H1 (cell line): ENCODE measurements at places on chromosomes 11 and 22.
A peak's percentile ranks its signal among the peaks of the same experiment; 100 is the strongest.

GRCh38 chr11:19921976-19922688, 209.5 kb downstream of the NAV2 start:
- no peak for DNase-seq

GRCh38 chr11:73141309-73142127, 600 bp downstream of the FCHSD2 start:
- DNase-seq: peak; percentile 84

- DNase-seq: no peak
Measured at GRCh38 chr11:1099519-1100355, 25.1 kb downstream of the MUC2 start.

DNA sequence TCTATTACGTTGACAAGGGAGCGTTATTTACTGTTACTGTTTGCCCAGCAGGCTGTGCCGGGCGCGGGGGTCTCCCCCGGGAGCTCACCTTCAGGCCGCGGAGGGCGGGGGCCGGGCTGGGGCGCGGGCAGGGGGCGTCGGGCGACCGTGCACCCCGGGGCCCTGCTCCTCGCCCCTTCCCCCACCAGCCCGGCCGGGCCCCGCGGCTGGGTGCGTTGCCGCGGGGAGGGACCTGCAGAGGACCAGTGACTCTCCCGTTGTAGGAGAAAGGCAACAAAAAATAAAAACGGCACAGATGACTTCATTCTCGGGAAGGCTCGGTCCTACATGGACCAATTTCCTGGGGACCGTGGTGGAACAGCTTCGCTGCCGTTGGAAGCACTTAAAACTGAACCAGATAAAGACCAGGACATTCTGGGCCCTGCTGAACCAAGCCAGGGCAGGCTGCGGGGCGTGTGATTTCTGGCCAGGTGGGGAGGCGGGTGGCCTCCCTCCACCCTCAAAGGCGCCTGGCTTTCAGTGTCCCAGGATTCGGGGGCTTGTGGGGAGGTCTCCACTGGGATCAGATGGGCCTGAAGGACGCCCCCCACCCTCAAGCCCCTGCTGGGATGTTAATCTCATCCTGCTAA, 57.4 kb downstream of the IGLL1 start:
- DNase-seq: no peak

DNA sequence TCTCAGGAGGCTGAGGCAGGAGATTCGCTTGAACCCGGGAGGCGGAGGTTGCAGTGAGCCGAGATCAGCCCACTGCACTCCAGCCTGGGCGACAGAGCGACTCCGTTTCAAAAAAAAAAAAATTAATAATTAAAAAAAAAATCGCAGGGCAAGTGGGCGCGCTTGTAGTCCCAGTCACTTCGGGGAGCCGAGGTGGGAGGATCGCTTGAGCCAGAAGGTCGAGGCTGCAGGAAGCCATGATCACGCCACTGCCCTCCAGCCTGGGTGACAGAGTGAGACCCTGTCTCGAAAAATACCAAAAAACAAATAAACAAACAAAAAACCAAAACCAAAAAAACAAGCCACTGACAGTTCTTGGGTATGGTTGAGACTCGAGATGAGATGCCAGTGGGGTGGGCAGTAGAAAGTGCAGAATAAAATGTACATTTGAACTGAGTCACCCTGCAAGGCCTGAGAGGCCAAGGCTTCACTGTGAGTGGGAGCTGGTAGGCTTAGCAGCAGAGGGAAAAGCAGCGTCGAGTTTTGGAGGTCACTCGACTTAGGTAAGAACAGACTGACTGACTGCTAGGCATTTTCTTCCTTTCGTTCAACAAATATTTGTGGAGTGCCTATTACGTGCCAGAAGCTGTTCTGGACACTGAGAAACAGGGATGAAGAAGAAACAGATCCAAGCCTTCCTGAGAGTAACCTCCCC, 635 bp upstream of the LDHA start:
- DNase-seq: no peak

GRCh38 chr22:43402128-43402527, 9.7 kb upstream of the MPPED1 start:
- DNase-seq: no peak

- peak; percentile 57 for DNase-seq
Measured at GRCh38 chr11:118098996-118099837, 12.5 kb upstream of the SMIM35 start.

GRCh38 chr22:19603767-19604166, 79.6 kb upstream of the CLDN5 start:
- no peak for DNase-seq

DNA sequence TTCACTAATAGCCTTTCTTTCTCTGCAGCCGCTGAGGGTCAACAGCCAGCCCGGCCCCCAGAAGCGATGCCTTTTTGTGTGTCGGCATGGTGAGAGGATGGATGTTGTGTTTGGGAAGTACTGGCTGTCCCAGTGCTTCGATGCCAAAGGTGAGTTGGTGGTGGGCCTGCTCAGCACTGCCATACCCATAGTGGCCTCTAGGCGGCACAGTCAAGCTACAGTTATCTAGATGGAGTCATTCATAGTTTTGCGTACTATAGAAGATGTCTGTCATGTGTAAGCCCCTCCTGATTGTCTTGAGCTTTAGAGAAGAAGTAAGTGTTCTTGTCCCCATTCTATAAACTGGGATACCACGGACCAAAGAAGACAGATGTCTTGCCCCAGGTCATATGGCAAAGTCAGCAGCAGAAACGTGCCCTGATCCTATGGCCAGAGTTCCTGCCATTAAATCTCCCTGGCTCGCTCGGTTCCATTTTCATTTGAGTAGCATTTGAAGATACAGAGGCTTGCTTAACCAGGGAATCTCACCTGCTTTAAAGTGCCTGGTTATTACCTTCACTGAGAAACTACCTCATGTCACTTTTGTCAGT, 42.1 kb upstream of the CRTAM start:
- DNase-seq: peak; percentile 92

DNA sequence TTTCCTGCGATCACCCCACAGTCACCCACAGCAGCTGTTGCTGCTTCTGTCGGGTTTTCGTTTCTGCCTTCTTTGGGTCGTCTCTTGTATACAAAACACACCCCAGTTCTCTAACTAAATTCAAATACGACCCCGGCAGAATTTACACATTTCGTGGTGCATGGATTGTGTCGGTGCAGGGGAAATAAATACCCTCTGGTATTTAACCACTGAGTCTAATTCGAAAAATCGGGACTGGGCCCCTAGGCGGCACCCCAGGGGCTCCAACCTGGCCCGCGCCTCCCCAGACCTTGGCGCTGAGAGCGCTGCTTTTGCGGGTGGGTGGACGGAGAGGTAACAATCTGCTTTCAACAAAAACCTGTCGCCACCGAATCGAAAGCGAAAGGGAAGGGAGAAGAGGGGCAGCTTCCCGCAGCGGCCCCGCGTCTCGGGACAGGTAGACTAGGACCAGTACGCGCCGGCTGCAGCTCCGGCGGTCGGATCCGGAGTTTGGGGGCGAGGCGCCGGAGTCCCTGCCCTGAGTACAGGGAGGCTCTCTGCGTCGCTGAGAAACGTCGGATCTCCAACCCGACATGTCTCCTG, 4.4 kb downstream of the ALX4 start:
- no peak for DNase-seq

- no peak for DNase-seq
Measured at GRCh38 chr11:9862981-9863380, 199.1 kb downstream of the SWAP70 start.

GRCh38 chr22:50282361-50283155, 12.4 kb upstream of the MAPK11 start:
- no peak for DNase-seq

DNA sequence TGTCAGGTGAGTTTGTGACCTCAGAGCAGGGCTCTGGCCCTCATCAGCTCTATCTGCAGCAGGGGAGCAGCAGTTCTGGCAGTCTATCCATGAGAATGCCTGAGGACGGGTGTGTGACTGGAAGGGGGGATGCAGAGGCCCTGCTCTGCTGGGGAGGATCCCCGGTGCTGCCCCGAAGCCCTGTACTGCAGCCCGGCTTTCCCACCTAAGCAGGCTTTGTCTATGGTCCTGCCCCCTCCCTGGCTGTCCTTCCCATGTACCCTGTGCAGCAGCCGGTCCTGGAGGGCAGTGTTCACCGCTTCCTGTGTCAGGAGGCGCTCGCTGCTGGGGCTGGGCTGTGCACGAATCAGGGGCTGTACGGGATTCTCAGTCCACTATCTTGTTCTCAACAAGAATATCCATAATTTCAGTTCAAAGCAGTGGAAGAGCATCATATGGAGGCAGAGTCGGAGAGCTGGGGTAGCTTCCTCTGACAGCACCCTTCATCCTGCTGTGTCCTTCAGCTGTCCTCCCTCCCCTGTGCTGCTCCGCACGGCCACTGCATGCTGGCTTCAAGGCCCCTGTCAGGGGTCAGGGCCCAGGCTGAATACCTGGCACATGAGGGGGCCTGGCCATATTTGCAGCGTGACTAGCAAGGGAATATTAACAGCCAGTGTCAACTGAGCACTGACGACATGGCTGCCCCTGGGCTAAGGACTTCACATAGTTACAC, 125.2 kb downstream of the CTTN start:
- DNase-seq: peak; percentile 49

- DNase-seq: no peak
Measured at GRCh38 chr11:22668005-22668796, 1.8 kb downstream of the GAS2 start.

- DNase-seq: no peak
Measured at GRCh38 chr11:106288822-106289387, 211.4 kb downstream of the AASDHPPT start.

DNA sequence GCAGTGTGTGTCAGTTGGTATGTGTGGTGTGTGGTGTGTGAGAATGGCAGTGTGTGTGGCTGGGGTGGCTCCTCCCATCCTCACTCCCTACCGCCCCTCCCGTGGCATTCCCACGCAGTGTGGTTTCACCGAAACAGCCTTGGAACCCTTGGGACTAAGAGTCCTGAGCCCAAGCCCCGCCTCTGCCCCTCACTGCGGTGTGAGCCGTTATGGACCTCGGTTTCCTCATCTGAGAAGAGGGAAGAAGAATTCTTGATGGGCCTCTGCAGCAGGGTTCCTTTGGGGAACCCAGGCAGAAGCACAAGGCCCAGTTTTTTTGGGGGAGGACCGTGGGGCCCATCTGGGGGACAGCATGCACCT, 7.2 kb downstream of the UPK3A start:
- no peak for DNase-seq

DNA sequence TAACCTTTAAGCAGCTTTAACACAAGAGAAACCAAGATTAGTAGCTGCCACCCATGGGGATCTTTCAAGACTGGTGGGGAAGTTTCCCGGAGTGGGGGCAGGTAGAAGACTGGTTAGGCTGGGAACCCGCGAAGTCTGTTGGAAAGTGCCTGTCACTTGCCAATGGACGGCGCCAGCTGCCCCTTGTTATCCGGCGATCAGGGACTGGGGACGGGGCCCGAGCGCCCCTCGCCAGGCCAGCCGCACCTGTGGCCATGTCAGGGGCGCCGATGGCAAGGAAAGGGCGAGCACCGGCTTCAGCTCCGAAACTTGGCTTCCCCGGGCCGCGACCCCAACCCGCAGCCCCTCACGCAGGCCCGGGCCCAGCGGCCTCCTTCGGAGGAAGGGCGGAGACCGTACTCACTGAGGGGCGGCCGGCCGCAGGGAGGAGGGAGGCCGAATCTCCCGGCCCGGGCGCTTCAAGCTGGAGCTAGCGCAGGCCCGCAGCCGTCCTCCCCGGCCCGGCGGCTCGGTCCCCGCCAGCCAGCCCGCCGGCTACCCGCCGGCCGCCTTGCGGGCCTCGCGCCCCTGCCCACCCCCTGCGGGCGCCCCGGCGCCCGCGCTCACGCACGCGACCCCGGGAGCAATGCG, 539 bp downstream of the EIF4ENIF1 start:
- DNase-seq: no peak

DNA sequence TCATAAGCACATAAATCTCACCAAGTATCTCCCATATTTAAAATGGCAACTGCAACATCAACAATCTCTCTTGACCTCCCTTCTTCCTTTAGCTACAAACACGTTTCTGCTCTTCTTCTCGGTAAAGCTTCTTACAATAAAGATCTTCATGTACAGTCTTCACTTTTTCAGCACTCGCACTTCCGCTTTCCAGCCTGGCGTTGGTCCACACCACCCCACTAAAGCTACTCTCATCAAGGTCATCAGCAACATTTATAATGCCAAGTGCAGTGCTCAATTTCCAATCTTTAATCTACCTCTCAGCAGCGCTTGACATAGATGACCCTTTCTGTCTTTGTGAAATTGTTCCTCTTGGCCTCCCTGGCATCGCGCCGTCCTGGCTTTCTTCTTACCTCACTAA, 33.6 kb downstream of the NTM start:
- no peak for DNase-seq

GRCh38 chr11:77502346-77502905, 28.5 kb upstream of the PAK1 start:
- no peak for DNase-seq

DNA sequence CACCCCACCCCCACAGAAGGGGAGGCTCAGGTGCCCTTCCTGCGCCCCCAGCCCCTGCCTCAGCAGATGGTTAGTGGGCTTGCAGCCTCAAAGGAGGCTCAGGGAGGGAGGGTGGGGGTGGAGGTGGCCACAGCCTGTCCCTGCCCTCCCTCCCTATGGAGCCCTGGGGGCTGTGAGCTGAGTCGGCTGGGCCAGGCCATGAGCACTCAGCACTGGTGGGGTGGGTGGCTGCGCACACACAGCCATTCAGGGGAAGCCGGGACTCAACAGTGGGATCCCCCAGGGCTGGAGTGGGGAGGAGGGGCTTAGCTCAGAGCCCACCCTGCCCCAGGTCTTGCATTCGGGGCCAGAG, 50.2 kb downstream of the FLRT1 start:
- DNase-seq: no peak

GRCh38 chr22:22043296-22044078, 60.9 kb upstream of the TOP3B start:
- DNase-seq: no peak

GRCh38 chr22:50184902-50185374, 775 bp upstream of the TRABD start:
- no peak for DNase-seq

GRCh38 chr11:64656862-64657261, 65.8 kb downstream of the SLC22A12 start:
- DNase-seq: no peak

DNA sequence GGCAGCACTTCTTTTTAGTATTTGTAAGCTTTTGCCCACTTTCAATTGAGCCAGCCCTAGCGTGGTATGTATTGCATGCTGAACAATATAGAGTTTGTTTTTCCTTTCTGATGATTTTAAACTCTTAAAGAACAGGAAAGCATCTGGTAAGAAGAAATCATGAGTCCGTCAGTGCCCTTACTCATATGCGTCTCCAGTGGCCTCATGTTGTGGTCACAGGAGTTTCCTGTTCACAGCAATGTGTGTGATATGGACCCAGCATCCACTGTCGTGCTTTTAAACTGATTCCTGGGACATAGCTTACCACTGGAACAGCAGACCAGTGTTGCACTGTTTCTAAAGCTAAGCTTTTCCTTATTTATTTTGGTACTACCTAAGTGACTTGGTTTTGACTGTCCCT, 40.1 kb downstream of the BID start:
- no peak for DNase-seq

- DNase-seq: no peak
Measured at GRCh38 chr22:24285245-24285644, 14.6 kb downstream of the SPECC1L start.

- no peak for DNase-seq
Measured at GRCh38 chr11:19805827-19806226, 93.2 kb downstream of the NAV2 start.

GRCh38 chr11:117851852-117852251, 24.6 kb downstream of the FXYD6 start:
- DNase-seq: no peak
